ENCODE measurements at places on chromosomes 11 and 22. TPM values are rescaled to one million over a fixed set of nuclear protein-coding genes. Genes with fewer than 3 reads are reported as not detected.

The PRG3 gene
- not detected for total RNA-seq

The OR2D2 gene
- 0.41 TPM for total RNA-seq

The PDGFB gene
- total RNA-seq, result 2.0 TPM

DNA sequence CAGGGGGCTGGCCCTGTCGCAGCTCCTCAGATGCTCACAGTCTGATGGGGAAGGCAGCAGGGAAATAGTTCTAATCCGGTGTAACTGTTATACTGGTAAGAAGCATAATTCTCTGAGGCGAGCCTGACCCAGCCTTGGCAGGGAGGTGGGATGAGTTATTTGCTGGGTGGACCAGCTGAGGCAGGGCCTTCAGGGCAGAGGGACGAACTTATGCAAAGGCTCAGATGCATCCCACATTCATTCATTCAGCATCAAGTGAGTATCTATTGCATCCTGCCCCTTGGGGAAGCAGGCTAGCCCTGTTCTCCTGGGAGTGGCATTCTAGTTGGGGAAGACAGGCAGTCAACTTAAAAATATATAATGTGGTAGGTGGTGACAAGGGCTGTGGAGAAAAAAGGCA is 13.6 kb upstream of the SREBF2 start:
- no peak for DNase-seq

- no peak for DNase-seq
These were observed 3.1 kb downstream of the HYLS1 start for GRCh38 chr11:125890447-125891100.
